Mesenchymal stem cell (in vitro differentiated cells and primary cell): ENCODE measurements at places on chromosomes 5 and 9.

GRCh38 chr5:56763711-56764466 lies 51.5 kb upstream of the MAP3K1 start:
- no peaks in the 10 kb centered on the region for H3K36me3 ChIP-seq
- no peaks in the 10 kb centered on the region for H3K27me3 ChIP-seq
- no peak overlapping the region for H3K4me3 ChIP-seq
- peak overlapping the region; percentile 23 for H3K27ac ChIP-seq
- H3K4me1 ChIP-seq: peaks cover 8% of the 10 kb centered on the region

DNA sequence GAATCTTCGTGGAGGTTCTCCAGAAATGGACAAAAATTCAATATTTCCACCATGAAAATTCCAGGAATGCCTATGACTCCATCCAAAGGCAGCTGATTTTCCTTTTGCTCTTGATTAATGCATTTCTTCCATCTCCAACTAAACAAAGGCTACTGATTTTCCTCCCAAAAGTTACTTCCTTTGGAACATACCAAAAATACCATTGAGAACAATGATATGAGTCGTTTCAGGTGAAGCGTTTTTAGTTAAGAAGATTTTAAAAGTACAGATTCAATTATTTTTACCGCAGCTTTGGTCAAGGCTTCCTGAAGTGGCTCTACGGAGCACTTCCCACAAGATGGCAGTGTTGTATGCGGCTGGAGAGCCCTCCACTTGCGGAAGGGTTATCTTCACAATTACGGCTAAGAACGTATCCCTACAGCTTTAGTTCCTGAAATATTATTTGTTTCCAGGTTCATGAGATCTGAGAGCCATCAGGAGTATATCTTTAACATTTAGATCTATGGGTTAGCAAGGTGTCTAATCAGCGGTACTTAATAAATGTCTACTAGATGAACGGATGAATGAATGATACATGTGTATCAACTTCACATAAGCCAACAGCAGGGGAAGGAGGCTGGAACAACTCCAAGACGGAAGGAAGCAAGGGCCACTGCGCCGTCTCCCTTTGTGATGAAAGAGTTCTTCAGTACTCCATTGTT lies 35.9 kb upstream of the ARSB start:
- no peaks in the 10 kb centered on the region for H3K36me3 ChIP-seq
- peaks cover 3% of the 10 kb centered on the region for H3K4me1 ChIP-seq
- DNase-seq: peak; percentile 65
- H3K4me3 ChIP-seq: no peak overlapping the region
- no peaks in the 10 kb centered on the region for H3K27me3 ChIP-seq
- H3K27ac ChIP-seq: peak overlapping the region; percentile 53

DNA sequence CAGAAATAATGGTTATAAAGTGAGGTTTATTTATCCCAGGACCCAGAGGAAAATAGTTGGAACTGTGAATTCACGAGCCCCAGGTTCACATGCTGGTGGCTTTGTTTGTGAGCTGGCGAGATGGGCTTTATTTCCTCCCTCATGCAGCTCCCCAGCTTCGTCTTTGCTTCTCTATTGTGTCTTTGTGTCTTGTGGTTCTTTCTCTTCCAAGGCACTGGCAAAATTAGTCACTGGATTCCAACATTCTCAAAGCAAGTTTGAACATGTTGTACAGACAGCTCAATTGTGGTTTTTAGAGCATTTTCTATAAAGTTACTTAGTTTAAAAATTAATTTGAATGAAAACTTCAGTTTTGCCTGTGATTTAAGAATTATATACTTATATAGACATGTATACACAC lies 7.2 kb downstream of the NDUFS6 start:
- no peaks in the 10 kb centered on the region for H3K27me3 ChIP-seq
- H3K36me3 ChIP-seq: peaks cover 70% of the 10 kb centered on the region
- H3K4me3 ChIP-seq: no peak overlapping the region

- no peak overlapping the region for H3K27ac ChIP-seq
- no peaks in the 10 kb centered on the region for H3K27me3 ChIP-seq
- no peaks in the 10 kb centered on the region for H3K36me3 ChIP-seq
- no peaks in the 10 kb centered on the region for H3K4me1 ChIP-seq
- DNase-seq: no peak
Observed at GRCh38 chr5:18003784-18004183, 369.5 kb downstream of the TAF11L14 start.

DNA sequence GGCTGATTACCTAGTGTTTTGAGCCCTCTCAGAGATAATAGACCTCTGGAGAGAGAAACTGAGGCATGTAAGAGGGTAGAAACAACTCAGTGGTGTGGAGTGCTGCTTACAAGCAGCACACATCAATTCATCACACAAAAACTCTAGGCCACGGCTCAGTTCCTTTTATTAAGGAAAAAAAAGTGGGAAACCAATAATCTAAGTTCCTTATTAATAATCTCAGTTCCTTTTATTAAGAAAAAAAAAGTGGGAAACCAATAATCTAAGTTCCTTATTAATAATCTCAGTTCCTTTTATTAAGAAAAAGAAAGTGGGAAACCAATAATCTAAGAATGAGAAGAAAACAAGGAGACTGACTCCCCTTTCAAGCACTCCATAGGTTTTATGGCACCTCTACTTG lies 28.0 kb downstream of the TXNDC8 start:
- DNase-seq: no peak
- no peak overlapping the region for H3K27ac ChIP-seq
- no peaks in the 10 kb centered on the region for H3K4me1 ChIP-seq
- no peak overlapping the region for H3K4me3 ChIP-seq
- no peaks in the 10 kb centered on the region for H3K27me3 ChIP-seq
- no peaks in the 10 kb centered on the region for H3K36me3 ChIP-seq

GRCh38 chr5:54692631-54693030 lies 175.1 kb downstream of the SNX18 start:
- H3K36me3 ChIP-seq: no peaks in the 10 kb centered on the region
- H3K4me3 ChIP-seq: no peak overlapping the region
- H3K4me1 ChIP-seq: no peaks in the 10 kb centered on the region
- no peaks in the 10 kb centered on the region for H3K27me3 ChIP-seq

GRCh38 chr5:9374025-9374424 lies 171.8 kb downstream of the SEMA5A start:
- no peaks in the 10 kb centered on the region for H3K27me3 ChIP-seq
- H3K4me1 ChIP-seq: peaks cover 3% of the 10 kb centered on the region
- no peak overlapping the region for H3K27ac ChIP-seq
- no peak overlapping the region for H3K4me3 ChIP-seq
- H3K36me3 ChIP-seq: peaks cover 7% of the 10 kb centered on the region

DNA sequence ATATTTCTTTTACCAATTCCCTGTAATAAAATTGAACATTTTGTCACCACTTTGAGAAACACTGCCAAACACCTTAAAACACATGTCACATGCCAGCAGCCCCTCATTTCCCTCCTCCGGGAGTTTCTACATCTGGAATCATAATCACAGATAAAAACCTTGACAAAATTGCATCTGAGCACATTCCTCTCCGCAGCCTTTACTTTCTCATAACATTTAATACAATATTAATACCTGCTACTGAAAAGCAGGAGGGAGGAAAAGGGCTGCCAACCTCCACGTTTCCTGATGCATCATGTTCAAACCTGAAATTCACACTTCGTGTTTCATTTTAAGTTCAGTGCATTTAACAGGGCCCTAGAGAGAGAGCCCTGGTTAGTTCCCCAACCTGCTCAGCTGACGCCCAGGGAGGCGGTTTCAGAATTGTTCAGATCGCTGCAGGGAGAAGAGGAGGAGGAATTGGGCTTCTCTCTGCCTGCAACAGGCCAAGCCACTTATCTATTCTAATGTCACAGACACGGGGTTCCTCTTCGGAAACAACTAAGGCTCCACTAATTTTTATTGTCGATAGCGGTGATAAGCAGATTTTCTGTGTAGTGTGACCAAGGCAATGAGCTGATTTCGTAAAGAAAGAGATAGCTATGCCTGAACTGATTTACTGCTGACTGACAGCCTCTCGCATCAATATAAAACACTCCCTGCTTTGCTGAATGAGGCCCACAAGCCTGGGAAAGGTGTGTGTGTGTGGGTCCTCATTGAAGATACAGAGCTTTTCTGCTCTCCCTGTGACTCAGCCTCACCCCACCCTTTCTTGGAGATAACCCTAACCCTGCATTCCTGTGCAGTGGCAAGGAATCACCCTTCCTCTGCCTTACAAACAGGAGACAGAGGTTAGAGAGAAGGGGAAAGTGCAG lies 4.9 kb upstream of the LHX2 start:
- peaks cover 18% of the 10 kb centered on the region for H3K4me1 ChIP-seq
- peaks cover 95% of the 10 kb centered on the region for H3K27me3 ChIP-seq
- H3K4me3 ChIP-seq: no peak overlapping the region
- no peak overlapping the region for H3K27ac ChIP-seq

- no peak overlapping the region for H3K4me3 ChIP-seq
- peaks cover 3% of the 10 kb centered on the region for H3K27me3 ChIP-seq
- H3K27ac ChIP-seq: no peak overlapping the region
- no peaks in the 10 kb centered on the region for H3K36me3 ChIP-seq
- no peak for DNase-seq
- no peaks in the 10 kb centered on the region for H3K4me1 ChIP-seq
Observed at GRCh38 chr9:74804018-74804385, 83.7 kb downstream of the TRPM6 start.

- DNase-seq: no peak
- peaks cover 33% of the 10 kb centered on the region for H3K27me3 ChIP-seq
- no peaks in the 10 kb centered on the region for H3K36me3 ChIP-seq
Observed at GRCh38 chr9:38288502-38288901, 104.0 kb upstream of the ALDH1B1 start.

GRCh38 chr5:110932755-110933488 lies 138.6 kb upstream of the TSLP start:
- H3K27me3 ChIP-seq: no peaks in the 10 kb centered on the region
- no peaks in the 10 kb centered on the region for H3K4me1 ChIP-seq
- H3K27ac ChIP-seq: no peak overlapping the region
- H3K4me3 ChIP-seq: no peak overlapping the region

DNA sequence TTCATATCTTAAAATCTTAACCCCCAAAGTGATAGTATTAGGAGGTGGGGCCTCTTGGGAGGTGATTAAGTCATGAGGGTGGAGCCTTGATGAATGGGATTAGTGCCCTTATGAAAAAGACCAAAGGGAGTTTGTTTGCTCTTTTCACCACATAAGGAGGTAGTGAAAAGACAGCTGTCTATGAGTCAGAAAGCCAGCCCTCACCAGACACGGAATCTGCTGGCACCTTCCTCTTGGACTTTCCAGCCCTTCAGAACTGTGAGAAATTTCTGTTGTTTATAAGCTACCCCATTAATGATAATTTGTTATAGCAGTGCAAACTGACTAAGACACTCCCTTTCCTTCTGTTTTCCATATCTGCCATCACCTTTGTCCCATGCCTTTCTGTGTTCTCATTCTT lies 20.8 kb downstream of the IFNB1 start:
- no peaks in the 10 kb centered on the region for H3K4me1 ChIP-seq
- no peak overlapping the region for H3K27ac ChIP-seq
- no peak overlapping the region for H3K4me3 ChIP-seq

- H3K36me3 ChIP-seq: no peaks in the 10 kb centered on the region
- H3K27me3 ChIP-seq: no peaks in the 10 kb centered on the region
- no peak overlapping the region for H3K27ac ChIP-seq
- DNase-seq: peak; percentile 59
- no peaks in the 10 kb centered on the region for H3K4me1 ChIP-seq
- H3K4me3 ChIP-seq: no peak overlapping the region
Observed at GRCh38 chr5:144567421-144567780, 396.7 kb downstream of the KCTD16 start.

DNA sequence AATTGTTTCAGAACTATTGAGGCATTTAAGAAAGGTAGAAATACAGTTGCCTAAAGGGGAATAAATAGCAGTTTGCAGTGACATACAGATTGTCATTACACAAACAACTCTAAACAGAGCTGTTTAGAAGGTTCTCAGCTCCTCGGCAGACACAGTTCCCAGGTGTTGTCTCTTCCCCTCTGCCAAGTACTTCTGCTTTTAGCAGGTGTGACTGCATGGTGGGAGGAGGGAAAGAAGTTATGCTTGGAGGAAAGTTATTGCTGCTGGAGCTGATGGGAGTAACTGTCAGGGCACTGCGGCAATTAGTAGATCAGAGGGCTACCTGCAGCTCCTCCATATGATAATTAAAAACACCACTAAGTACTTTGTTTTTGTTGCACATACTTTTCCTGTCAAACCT lies 14.5 kb downstream of the EDIL3 start:
- DNase-seq: no peak
- H3K27ac ChIP-seq: peak overlapping the region; percentile 49

DNA sequence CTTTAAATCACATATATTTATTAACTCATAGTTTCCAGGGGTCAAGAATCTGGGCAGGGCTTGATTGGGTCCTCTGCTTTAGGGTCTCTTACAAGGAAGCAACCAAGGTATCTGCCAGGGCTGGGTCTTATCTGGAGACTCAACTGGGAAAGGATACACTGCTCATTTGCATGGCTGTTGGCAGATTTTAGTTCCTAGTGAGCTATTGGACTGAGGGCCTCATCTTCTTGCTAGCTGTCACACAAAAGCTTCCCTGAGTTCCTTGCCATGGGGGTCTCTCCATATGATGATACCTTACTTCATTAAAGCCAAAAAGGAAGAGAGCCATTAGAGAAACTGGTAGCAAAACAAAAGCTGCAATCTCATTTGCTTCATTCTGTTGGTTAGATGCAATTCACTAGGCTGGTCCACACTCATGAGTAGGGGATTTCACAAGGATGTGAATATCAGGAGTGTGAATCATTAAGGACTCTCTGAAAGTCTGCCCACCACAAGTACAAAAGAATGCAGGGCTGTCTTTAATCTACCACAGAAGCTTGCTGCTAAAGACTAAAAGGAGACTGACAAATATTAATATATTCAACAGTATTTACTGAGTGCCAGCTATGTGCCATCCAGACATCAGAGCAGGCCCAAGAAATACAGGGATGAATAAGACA lies 42.0 kb upstream of the TIMD4 start:
- no peaks in the 10 kb centered on the region for H3K27me3 ChIP-seq
- no peaks in the 10 kb centered on the region for H3K36me3 ChIP-seq
- peak; percentile 70 for DNase-seq
- peak overlapping the region; percentile 77 for H3K27ac ChIP-seq

DNA sequence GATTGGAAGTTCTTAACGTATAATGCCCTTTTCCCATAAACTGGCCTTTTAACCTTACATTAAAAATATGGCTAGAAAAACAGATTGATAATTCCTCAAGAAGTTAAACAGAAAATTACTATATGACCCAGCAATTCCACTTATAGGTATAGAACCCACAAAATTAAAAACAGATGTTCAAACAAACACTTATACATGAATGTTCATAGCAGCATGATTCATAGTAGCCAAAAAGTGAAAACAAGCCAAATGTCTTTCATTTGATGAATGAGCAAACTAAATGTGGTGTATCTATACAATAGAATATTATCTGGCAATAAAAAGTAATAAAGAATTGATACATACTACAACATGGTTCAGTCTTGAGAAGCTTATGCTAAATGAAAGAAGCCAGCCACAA lies 35.5 kb downstream of the POU5F2 start:
- H3K4me1 ChIP-seq: no peaks in the 10 kb centered on the region
- H3K4me3 ChIP-seq: no peak overlapping the region
- no peak overlapping the region for H3K27ac ChIP-seq

DNA sequence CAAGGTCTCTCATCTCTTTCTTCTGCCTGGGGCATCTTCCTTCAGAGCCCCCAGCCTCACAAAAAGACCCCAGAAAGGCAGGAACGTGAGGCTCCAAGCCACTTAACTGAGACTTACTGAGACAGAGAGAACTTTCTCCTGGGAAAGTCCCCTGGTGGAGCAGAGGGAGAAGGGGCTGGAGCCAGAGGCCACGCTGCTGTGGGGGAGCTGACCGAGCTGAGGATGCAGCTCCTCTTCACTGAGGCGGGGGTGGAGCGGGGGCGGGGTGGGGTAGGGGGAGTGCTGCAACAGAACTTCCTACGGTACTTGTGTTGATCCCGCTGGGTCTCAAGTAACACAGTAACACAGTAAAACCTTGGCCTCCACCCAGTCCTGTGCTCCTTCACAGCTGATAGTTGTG lies 204.0 kb downstream of the FSTL4 start:
- H3K27ac ChIP-seq: no peak overlapping the region
- H3K27me3 ChIP-seq: peaks cover 10% of the 10 kb centered on the region
- DNase-seq: no peak
- H3K36me3 ChIP-seq: no peaks in the 10 kb centered on the region
- H3K4me3 ChIP-seq: no peak overlapping the region
